ENCODE measurements at places on chromosomes 16 and 17.

- no peak for DNase-seq
Observed at GRCh38 chr17:72021417-72022041, 99.3 kb upstream of the SOX9 start.

DNA sequence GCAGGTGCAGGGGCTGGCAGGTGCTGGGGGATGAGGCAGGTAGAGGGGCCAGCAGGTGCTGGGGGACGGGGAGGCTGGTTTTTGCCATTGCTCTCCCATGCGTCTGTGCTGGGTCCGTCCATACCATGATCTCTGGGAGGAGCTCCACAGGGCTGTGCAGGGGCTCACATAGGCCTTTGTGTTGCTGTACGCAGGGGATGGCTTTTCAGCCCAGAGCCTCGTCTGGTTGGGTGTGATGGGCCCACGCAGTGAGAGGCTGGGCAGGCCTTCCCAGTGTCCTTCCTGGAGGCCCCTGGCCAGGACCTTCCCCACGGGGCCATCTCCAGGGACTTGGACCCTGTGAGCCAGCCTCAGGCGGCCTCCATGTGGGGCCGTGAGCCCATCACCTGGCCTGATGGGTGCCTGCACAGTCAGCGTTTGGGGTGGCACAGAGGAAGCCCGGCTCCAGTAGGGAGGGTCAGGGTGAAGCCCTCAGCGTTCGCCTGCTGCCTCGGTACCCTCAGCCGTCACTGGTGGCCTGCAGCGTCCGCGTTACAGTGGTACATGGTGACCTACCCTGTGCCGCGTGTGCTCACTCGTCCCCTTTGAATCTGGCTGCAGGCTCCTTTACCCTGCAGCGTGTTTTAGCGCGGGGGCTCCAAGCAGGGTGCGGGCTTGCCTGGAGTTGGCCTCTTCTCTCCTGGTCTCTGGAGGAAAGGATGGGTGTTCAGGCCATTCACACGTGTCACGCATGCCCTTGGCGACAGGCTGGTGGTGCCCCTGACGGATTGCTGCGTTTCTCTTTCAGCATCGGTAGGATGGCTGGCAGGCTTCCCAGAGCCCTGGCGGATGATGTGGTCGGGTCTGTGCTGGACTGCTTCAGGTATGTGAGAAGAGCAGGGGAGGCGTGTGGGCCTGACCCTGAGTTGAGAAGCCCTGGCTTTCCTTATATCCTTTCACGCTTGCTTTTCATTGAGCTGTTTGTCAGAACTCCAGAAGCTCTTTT, 30.6 kb downstream of the ZNF750 start:
- DNase-seq: no peak

GRCh38 chr17:8747742-8748141, 3.1 kb upstream of the CCDC42 start:
- DNase-seq: no peak

- DNase-seq: no peak
Observed at GRCh38 chr17:15892244-15892643, 52.7 kb upstream of the ADORA2B start.

- no peak for DNase-seq
Observed at GRCh38 chr17:66322764-66323163, 20.4 kb downstream of the PRKCA start.

DNA sequence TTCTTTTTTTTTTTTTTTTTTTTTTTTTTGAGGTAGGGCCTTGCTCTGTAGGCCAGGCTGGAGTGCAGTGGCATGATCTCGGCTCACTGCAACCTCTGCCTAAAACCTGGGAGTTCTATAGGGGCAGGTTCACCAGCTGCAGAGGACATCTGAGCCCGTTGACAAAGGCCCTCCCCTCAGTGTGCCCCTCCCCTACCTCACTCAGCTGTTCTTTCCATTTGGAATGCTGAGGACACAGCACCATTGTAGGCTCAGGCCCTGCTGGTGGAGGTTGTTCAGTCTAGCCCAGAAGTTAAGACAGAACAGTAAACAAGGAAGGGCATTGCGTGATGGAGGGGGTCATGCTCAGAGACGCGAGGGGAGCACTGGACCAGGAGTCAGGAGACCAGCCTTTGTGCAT, 21.8 kb upstream of the KIF19 start:
- DNase-seq: no peak

DNA sequence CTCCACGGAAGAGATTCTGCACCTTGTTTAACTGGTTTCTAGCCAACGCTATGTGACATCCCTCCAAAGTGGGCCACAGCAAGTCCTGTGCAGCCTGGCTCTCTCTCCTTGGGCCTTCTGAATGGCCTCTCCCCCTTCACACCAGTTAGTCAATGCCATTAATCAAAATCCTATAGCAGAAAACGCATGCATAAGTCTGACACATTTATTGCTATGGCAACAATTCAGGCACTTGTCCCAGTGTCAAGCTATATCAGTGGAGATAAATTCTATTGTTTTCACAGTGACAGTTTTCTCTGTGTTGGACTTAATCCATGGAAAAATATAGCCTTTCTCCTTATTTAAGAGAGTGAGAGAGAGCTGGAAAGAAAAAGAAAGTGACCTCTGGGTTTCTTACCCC, 87.2 kb upstream of the TOX3 start:
- DNase-seq: no peak

GRCh38 chr17:16407911-16408588, 7.3 kb upstream of the TRPV2 start:
- DNase-seq: no peak

GRCh38 chr16:67301080-67301782, 21.9 kb downstream of the PLEKHG4 start:
- no peak for DNase-seq

GRCh38 chr17:8125947-8126490, 2.1 kb upstream of the HES7 start:
- DNase-seq: peak; percentile 33

GRCh38 chr16:50093607-50094539, 28.1 kb downstream of the HEATR3 start:
- no peak for DNase-seq

DNA sequence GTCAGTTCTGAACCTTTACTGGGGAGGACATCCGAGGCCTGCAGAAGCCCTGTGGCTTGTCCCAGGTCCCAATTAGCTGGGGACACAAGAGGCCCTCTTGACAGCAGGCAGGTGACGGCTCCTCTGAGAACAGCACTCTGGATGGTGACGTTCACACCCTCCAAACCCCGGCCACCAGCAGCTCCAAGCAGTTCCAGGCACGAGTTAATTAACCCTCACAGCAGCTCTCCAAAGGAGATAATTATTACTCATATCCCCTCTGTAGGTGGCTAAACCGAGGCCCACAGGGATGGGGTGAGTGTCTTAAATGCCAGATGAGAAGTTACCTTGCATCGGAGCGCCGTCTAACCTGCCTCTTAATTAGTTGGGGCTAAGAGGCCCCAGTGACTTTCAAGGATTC, 168.9 kb upstream of the CIBAR2 start:
- DNase-seq: no peak

- DNase-seq: no peak
Observed at GRCh38 chr17:34879146-34879545, 82.1 kb downstream of the CCT6B start.

GRCh38 chr16:65000654-65001053, 121.2 kb downstream of the CDH11 start:
- no peak for DNase-seq

- DNase-seq: no peak
Observed at GRCh38 chr17:55172612-55173011, 92.1 kb upstream of the HLF start.

GRCh38 chr17:32671896-32672295, 185.1 kb downstream of the CDK5R1 start:
- no peak for DNase-seq

DNA sequence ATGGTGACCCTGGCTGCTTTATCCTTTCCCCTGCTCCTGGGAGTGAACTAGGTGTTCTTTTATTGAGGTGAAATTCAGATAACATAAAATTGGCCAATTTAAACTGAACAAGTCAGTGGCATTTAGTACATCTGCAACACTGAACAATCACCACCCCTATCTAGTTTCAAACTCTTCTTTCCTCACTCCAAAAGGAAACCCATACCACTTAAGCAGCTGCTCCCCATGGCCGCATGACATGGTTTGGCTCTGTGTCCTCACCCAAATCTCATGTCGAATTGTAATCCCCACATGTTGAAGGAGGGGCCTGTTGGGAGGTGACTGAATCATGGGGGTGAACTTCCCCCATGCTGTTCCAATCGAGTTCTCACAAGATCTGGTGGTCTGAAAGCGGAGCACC, 154.1 kb downstream of the STX8 start:
- DNase-seq: no peak

DNA sequence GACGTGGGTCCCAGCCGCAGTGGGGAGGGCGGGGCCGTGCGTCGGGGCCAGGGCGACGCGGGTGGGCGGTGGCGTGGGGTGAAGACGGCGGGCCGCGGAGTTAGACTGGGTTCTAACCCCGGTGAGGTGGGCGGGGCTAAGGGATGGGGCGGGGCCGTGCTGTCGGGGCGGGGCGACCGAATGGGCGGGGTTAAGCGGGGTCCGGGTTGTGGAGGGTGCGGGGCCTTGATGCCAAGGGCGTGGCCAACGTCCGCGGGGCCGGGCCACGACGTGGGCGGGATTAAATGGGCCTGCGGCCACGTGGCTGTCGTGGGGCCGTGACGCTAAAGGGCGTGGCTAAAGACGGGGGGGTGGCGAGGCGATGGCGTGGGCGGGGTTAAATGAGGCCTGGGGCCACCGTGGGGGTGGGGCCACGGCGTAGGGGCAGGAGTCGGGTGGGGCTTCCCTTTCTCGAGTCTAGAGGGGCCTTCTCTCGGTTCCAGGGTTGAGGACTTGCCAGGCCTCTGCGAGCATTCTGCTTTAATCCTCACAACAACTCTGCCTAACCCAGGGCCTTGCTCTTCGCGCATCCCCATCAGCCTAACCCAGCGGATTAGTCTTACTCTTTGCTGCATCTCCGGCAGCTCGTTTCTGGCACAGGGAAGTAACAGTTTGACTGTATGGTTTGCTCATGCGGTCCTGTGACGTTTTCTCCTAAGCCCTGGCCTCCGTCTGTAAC, 739 bp downstream of the TCF25 start:
- DNase-seq: peak; percentile 73

GRCh38 chr17:77010667-77011066, 130.1 kb upstream of the SEC14L1 start:
- DNase-seq: no peak

- DNase-seq: no peak
Observed at GRCh38 chr16:48555155-48555554, 54.8 kb downstream of the N4BP1 start.

DNA sequence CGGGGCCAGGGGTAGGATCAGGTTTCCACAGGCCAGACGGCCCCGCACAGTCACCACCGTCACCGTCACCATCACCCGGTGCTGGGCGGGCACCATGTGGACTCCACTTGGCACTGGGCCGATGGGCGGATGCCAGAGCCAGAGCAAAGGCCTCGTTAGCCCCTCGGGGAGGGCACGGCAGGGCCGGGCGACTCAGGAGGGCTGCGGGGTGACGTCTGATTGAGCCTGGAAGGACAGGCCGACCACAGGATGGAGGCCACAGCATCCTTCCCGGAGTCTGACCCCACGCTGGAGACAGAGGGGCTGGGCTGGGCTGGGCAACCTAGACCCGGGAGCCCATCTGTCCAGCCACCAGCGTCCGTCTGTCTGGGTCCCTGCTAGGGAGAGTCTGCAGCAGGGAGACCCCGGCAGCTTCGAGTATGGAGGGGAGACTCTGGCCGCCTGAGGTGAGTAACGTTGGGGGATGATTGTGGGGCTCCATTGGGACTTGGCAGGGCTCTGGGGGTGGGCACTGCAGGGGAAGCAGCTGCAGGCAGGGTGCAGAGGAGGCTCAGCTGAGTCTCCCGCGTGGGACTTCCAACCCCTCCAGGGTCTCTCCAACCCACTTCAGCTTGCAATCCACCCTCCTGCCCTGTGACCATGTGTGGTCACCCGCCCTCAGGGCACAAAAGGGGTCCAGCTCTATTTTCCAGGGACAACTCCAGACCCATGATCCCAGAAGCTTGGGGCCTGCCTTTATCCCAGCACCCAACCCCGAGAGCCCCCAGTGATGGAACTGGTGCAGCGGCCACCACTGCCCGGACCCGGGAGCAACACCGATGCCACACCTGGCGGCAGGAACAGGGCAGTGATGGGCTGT, 22.6 kb downstream of the SLC25A10 start:
- no peak for DNase-seq

DNA sequence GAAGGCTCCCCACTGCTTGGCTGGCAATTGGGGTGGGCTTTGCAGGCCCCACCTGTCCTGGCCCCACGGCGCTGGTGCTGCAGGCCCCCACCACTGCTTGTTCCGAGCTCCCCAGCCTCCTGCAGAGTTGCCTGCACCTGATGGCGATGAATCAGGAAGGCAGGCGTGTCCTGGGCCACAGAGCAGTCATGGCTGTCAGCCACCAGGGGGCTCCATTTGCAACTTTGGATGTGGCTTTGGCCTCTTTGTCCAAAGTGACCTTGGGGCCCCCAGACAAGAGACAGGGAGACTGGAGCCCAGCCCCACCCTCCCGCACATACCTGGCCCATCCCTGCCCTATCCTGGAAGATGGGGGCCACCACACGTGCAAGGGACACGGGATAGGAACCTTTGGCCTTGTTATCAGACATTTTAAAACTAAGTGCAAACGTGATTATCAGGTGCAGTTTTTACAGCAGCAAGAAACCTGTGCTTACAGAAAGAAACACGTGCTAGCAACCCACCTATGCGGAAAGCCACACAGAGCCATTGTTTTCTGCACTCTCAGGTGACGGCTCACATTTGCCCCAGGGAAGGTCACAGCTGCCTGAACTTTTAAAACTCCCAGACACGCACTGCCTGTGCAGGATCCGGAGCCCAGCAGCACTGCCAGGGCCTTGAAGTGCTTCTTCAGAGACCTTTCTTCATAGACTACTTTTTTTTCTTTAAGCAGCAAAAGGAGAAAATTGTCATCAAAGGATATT, at the start of gene DNASE1:
Gene DNASE1, plus strand, starts transcription at position 443 of the 743 bp plus-strand sequence. CDS start 683 bp downstream, outside the sequence.
- peak; percentile 74 for DNase-seq

GRCh38 chr16:31718998-31719397, 154.6 kb upstream of the ZNF267 start:
- no peak for DNase-seq

DNA sequence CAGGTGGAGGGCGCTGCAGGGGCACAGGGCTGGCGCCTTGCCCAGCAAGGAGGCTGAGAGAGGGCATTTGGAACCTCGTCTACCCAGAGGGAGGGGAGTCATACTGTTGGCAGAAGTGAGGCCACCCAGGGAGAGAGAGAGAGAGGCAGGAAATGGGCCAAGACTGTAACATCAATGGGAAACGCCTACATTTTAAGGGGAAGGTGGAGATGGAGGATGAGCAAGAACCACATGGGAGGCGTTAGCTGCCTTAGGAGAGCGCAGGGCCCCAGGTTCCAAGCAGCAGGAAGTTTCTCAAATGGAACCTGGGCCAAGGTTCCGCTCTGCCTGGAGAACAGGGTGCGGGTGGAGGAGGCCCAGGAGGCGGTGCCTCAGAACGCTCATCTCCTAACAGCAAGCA, 2.7 kb upstream of the WFDC1 start:
- DNase-seq: no peak

Data from NCI-H1930 (cell line).